ENCODE measurements at places on chromosomes 4 and X. TPM values are rescaled to one million over a fixed set of nuclear protein-coding genes. Genes with fewer than 3 reads are reported as not detected.

The EXOC1L gene
- total RNA-seq: not detected

The CFAP299 gene
- 2.3 TPM for total RNA-seq

The GPR50 gene
- not detected for total RNA-seq

The FAM9C gene
- not detected for total RNA-seq

GRCh38 chr4:3388471-3389232, 53.1 kb upstream of the HGFAC start:
- DNase-seq: no peak

DNA sequence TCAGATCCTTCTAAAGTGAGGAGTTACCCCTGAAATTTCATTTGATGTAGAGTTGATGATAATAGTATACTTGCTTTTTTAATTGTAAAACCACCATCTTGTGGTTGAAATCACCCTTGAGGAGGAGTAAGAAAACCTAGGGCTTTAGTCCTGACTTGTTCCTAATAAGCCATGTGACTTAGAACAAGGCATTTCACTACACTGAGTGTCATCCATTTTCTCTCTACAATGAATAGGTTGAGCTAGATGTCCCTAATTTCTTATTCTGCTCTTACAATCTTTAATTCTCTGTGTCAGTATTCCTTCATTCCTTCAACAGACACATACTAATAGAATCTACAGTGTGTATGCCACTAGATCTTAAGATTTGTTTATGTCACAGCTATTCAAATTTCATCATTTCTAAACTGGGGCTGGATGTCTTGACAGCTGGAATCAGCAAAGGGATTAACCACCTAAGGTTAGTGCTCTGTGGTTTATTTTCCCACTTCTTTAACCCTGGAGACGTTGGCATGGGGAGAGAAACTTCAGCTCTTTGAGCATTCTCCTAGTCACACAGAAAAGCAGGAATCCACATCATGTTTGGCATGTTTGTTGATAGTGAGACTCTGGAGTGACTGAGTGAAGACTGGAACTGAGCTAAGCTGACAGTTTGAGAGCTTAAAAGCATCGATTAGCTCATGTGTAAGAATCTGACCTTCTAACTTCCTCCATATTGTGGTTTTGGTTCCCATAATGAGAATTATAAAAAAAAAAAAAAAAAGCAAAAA, 246.3 kb downstream of the NDST4 start:
- DNase-seq: no peak

DNA sequence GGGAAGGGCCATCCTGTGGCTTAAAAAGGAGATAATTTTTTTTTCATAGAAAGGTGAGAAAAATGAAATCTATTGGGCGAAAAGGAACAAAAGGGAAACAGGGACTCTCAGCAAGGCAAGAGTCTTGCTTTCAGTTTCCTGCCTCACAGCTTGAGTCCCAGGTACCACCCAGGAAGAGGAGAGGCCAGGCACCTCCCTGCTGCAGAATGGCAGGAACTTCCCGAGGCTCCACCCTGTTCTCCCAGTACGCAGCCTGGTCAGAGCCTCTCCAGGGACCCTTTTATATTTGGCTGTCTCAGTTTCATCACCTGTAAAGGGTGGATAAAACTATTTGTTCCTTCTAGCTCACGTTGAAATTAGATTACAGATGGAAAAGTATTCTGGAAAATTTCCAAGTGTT, 33.8 kb downstream of the UCHL1 start:
- DNase-seq: no peak

GRCh38 chr4:11028334-11028733, 343.8 kb upstream of the CLNK start:
- no peak for DNase-seq

DNA sequence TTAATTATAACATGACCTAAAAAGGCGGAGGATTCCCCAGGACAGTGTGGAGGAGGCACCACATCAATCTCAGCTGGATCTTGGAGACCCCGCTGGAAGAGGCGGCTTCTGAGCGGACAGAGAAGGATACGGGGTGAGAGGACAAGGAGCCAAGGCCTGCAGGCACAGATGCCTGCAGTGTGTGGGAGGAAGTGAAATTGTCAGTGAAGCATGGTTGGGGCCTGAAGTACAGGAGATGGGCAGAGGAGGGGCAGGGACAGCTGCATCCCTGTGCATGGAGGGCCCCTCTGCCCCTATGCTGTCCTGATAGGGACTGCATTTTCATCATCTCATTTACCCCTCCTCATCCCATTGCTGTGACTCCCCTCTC, 1.7 kb upstream of the SLC2A9 start:
- DNase-seq: no peak

DNA sequence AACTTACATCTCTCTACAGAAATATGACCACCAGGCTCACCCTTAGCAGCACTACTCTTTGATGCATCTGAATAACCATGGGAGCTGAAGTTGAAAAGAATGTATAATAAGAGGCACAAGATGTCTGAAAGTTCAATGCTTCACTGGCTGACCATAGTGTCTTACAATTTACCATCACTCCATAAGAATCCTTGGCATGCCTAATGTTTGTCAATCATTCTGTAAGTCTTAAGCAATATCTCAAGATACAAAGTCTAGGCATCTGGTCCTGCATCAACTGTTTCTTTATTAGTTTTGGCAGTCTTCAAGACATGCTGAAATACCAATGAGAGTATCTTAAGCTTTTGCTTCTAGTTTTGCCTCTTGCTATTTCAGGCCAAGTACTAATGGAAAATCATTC, 755.5 kb downstream of the STIM2 start:
- DNase-seq: no peak

- DNase-seq: no peak
These were observed 19.1 kb downstream of the SLAIN2 start for GRCh38 chr4:48360285-48361011.

All from SJSA1 (cell line).